Stimulated activated CD4-positive, alpha-beta T cell treated with anti-CD3 and anti-CD28 coated beads, Interleukin-15, amount 100 ng/mL, for 24 hours (primary cell): ENCODE measurements at places on chromosomes 5 and 9.

GRCh38 chr9:74117151-74117550 lies 380.0 kb upstream of the RORB start:
- no peak for DNase-seq

GRCh38 chr9:87109231-87109631 lies 161.9 kb upstream of the GAS1 start:
- DNase-seq: no peak

DNA sequence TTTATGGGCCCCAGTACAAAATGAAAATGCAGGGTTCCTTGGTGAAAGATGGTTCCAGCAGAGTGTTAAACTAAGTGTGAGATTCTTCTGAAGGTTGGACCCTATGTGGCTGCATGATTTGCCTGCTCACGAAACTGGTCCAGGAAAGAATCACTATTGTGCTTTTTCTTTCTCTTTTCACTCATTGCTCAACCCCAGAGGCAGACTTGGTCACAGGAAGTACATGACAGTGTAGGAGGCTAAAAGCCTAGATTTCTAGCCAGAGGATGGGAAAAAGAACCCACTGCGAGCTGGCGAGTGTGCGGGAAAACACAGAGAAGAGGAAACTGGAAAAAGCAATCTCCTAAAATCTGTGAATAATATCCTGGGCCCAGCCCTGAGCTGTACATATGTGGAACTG lies 18.6 kb downstream of the SLC36A2 start:
- no peak for DNase-seq

DNA sequence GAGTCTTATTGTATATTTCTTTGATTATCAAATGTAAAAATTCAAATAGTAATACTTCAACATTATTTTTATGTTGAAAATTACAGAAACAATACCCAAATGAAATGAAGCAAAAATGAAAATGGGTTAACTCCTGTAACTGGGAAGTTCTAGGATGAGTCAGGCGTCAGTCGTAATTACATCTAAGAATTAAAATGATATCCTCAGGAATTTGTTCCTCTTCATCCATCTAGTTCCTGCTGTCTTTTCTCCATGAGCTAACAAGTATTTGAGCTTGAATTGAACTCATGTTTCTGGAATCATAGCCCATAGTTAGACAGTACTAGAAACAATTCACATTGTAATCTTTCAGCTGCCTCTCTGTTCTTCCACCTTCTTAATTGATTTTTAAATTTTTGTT lies 568.3 kb upstream of the TLE4 start:
- DNase-seq: no peak

- DNase-seq: no peak
Measured at GRCh38 chr9:126230692-126231091, 95.9 kb upstream of the MVB12B start.

GRCh38 chr5:131355971-131356528 lies 92.2 kb downstream of the CDC42SE2 start:
- no peak for DNase-seq

DNA sequence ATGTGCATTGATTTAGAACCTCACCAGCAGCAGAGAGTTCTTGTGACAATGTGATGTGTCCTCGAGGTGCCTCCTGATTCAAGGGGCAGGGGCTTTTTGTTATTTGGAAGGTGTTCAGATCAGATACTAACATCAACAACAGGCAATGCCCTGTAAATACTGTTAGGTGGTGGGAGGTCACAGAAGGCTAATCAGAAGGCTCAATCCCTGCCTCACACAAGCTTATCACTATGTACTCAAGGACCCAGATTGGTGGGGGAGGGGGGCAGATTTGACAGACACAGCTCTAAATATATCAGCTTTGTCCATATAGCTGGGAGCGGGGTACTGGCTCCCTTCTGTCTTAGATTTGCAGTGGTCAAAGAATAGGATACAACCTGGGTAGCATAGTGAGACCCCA lies 2.6 kb downstream of the FRMPD1 start:
- DNase-seq: no peak

DNA sequence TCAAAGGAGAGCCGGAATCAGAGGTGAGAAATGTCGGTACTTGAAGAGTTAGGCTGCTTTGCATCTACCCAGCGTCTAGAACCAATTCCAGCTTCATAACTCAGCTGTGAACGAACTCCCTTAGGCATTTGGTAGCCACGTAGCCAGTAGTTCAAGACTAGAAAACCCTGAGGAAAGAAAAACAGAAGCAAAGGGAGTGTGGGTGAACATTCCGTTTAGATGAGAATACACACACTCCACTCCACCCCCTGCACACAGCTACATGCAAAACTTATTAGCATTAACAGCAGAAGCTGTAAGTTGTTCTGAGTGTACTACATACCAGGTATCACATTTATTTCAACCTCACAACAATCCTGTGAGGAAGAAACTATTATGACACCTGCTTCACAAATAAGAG lies 78.3 kb downstream of the SMIM23 start:
- no peak for DNase-seq

DNA sequence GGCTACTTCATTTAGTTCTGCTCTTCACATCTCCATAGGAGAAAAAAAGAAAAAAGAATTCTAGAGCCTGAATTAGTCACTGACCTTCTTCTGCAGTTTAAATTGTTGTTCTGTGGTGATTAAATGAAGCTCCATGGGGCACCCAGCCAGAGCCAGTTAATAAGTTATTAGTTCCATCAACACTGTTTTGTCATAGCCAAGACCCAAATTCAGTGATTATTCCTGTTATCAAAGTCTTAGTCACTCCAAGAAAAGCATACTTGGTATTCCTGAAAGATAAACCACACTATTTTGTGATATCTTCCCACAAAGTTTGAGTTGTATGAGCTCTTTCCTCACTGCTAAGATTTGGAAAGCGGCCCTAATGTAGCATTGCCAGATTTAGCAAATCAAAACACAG lies 134.8 kb upstream of the RGMB start:
- DNase-seq: no peak

- DNase-seq: no peak
Measured at GRCh38 chr5:82664732-82665131, 386.6 kb upstream of the RPS23 start.

- DNase-seq: no peak
Measured at GRCh38 chr9:125953314-125954019, 206.3 kb downstream of the PBX3 start.

- DNase-seq: no peak
Measured at GRCh38 chr5:162801235-162801634, 636.2 kb upstream of the CCNG1 start.

DNA sequence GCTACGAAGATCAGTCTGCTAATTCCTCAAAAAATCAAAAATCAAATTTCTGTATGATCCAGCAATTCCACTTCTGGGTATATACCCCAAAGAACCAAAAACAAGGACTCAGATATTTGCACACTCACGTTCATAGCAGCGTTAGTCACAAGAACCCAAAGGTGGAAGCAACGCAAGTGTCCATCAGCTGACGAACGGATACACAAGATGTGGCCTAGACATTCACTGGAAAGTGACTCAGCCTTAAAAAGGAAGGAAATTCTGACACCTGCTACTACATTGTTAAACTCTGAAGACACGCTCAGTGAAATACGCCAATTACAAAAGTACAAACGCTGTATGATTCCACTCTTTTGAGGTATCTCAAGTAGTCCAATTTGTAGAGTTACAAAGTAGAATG lies 93.3 kb downstream of the OTULIN start:
- no peak for DNase-seq

DNA sequence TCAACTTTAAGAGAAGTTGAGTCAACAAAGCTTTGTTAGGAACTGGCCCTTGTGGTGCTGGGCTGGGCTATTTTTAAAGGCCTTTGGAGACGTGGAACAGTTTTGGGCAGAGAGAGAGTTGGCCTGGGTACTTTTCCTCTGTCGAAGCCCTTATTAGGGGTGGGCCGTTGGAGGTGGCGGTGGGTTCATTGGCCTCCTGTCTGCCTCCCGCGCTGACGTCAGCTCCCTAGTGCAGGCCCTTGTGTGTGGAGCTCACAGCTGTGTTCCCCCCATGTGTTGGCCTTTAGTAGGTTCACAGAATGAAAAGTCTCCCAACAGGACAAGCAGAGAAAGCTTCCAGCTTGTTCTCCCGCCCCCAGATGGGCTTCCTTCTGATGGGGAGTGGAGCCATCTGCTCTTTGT lies 2.7 kb downstream of the NCS1 start:
- DNase-seq: no peak

GRCh38 chr5:110768138-110768860 lies 29.5 kb downstream of the SLC25A46 start:
- no peak for DNase-seq

- no peak for DNase-seq
Measured at GRCh38 chr9:91474656-91475055, 51.0 kb upstream of the NFIL3 start.

DNA sequence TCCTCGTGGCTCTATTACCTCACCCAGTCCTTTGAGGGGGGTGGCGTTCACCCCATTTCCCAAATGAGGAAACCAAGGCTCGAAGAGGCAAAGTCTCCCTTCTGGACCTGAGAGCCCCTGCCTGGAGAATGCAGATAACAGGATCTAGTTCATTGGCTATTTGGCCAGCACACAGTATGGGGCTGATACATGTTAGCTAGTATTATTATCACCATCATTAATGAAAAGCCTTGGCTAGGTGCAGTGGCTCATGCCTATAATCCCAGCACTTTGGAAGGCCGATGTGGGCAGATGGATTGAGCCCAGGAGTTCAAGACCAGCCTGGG lies 4.3 kb downstream of the SH3GLB2 start:
- DNase-seq: no peak

GRCh38 chr5:164741376-164741775 lies 1236.0 kb downstream of the MAT2B start:
- DNase-seq: no peak

- no peak for DNase-seq
Measured at GRCh38 chr5:126640866-126641265, 40.1 kb downstream of the PHAX start.

DNA sequence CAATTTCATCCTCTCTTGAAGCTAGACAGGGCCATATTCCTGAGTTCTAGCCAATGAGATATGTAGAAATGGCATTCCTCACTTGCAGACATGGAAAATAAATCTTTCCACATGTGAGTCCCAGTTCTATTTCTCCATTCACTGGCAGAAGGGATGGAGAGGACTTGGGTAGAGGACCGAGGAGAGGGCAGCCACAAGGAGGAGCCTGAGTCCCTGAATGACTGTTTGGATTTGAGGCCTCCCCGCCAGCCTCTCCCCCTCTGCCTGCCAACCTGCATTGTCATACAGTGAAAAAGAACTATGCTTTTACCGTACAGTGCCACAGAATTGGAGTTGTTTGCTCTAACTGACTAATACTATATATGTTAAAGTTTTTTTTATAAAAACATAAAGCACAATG lies 583.0 kb upstream of the WWC1 start:
- no peak for DNase-seq

DNA sequence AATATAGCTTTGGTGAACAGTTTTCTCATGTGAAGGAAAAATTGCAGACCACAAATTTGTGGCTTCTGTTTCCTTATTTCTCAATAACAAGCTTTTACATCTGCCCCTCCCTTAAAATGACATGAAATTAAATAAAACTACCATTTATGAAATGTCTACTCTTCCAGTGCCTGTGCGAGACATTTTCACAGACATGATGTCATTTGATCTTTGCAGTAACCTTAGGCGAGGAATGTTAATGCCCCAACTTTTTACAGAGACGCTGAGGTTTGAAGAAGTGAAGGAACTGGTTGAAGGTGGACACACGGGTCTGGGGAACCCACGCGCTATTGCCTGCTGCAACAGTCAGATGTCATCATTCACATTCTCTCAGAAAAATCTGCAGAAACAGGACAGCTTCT lies 61.5 kb downstream of the OSTF1 start:
- no peak for DNase-seq

GRCh38 chr5:157486861-157487260 lies 26.8 kb downstream of the NIPAL4 start:
- DNase-seq: no peak

- no peak for DNase-seq
Measured at GRCh38 chr9:28750136-28750535, 1176.9 kb upstream of the C9orf72 start.

DNA sequence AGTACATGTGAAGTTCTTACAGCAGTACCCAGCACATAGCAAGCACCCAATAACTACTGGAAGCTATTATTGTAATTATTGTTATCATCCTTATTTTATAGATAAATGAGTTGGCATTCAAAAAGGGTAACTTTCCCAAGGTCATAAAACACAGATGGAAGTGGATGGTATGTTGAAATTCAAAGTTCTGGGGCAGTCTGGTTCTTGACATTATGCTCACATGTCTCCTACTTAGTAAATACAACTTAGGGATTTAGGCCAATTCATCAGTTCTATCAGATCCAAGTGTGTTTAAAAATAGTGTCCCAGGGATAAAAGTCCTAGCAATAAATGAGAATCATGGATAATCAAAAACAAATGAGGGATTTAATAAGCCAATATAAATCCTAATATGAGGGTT lies 265.2 kb downstream of the ADAMTSL1 start:
- no peak for DNase-seq

GRCh38 chr9:92877531-92878430 lies at the start of gene ZNF484:
Gene ZNF484, minus strand, starts transcription at chr9:92878038. Its CDS starts 3,009 bp downstream, at chr9:92875029.
- DNase-seq: peak; percentile 99

DNA sequence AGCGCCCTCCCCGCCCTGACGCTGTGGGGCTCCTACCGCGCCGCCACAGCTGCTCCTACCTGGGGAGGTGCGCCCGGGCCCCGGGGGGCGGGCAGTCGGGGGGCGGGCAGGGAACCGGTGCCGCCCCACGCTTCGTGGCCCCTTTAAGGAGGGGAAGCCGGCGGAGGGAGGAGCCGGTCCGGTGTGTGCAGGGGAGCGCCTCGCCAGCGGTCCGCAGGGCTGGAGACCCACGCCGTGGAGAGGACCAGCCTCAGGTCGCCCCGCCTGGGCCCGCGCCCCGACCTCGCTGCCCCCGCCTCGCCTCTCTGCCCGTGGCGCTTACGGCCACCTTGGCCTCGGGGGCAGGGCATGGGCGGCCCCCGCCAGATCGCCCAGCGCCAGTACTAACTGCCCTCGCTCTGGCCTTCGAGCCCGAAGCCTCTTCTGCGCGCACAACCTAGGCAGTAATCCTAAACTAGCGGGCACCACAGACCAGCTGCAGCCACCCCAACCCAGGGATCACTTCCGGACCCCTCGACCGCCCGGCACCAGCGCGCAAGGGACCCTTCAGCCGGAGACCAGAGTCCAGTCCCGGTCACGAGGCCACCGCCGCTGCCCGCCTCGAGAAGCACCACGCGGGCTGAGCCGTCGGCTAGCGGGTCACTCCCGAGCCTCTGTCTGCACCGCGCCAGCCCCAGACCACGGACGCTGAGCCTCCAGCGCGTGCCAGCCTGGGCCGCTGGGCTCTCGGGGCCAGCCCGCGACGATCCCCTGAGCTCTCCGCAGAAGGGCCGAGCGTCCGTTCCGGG lies at the start of gene FOXE1:
Gene FOXE1, plus strand, starts transcription at position 171 of the 788 bp plus-strand sequence. CDS start 689 bp downstream, outside the sequence.
- peak; percentile 25 for DNase-seq
